Activated T-cell treated with anti-CD3 and anti-CD28 coated beads for 48 hours (primary cell): ENCODE measurements at places on chromosomes 5 and 9.
A peak's percentile ranks its signal among the peaks of the same experiment; 100 is the strongest.

DNA sequence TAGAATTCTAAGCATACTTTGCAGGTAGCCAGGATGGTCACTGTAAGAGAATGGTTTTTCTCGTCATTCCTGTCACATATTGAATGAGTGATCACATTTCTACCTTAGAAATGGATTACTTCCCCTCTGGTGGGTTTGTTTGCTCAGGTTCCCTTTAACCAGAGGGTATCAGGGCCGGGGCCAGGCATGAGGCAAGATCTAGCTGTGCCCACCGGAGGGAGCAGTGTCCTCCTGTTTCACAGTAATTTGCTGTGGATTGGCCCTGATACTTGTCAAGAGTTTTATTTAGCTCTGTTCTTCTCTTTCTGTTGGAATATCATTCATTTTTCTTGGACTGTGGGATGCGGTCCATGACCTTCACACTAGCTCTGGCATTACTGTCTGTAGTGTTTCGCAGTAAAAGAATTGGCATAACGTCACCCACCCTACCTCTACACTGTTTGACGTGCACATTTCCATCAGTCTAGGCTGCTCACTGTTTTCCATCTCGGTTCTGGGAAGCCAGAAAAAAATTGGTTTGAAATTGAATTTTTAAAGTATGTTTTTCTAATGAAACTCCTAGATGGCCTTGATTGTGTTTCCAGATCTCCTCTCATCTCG, 42.4 kb upstream of the ZBED3 start:
- peak; percentile 3 for DNase-seq

DNA sequence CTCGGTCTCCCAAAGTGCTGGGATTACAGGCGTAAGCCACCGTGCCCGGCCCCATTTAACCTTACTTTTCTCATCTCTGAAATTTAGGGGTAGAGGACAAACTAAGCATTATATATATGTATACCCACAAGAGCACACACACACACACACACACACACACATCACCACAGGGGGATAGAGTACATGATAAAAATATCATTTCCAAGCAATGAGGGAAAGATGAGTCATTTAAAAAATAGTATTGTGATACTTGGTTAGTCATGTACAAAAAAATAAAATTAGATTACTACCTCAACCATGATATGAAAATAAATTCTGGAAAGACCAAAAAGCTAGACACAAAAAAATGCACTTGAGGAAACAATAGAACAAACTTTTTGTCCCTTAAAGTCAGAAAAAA, 67.2 kb downstream of the CDH18 start:
- DNase-seq = no peak

DNA sequence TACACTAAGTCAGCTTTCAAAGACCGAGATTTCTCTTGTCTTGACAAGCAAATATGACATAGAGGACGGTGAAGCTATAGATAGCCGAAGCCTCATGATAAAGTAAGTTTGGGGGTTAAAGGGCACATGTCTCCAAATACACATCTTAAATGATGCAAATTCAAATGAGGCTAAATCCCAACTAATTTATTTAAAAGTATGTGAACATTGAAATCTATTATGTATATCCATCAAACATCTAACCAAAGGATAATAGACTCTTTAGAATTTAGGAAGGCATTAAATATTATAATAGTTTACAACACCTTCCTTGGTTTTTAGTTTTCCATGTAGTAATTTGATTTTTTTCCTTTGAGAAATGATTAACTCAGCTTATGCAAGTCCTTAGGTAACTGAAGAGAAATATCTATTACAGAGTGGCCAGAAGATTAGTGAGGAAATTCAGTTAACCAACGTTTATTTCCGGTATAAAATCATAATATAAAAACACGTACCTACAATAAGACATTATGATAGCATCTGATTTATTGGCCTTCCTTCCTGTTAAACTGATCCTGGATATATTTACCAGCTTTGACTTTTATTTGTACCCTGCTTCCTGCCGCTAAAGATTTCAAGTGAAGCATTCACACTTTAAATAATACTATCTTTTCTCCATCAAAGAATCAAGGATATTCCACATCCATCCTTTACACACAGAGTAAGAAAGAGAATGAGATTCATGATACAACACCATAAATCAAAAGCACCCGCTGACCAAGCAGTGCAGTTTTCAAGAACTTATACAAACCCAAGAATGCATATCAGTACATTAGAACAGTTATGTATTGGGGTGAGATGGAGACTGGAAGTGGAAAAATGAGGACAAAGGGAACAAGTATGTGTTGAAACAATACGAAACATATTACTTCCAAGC, 31.9 kb upstream of the F2R start:
- no peak for DNase-seq

- DNase-seq = no peak
These were observed 45.0 kb downstream of the GOLPH3 start for GRCh38 chr5:32129074-32129598.

GRCh38 chr9:130956636-130957450, 17.8 kb upstream of the FIBCD1 start:
- no peak for DNase-seq

- no peak for DNase-seq
These were observed 18.6 kb upstream of the MTMR12 start for GRCh38 chr5:32331217-32331934.

- DNase-seq = no peak
These were observed 16.6 kb downstream of the WWC1 start for GRCh38 chr5:168307925-168308584.

- DNase-seq = no peak
These were observed 77.0 kb upstream of the DPYSL3 start for GRCh38 chr5:147586832-147587231.

DNA sequence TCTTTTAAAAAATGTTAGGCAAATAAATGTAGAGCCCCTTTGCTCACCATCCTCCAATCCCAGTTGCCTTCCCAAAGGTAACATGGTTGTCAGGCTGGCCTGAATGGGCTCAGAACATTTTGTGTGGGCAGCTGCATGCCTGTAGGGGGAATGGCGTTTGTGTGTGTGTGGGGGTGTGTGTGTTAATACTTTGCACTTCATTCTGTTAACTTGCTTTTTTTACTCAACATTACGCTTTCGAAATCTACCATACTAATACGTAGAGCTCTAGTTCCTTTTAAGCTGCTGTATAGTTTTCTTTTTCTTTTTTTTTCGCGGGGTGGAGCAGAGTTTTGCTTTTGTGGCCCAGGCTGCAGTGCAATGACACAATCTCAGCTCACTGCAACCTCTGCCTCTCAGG, 14.0 kb downstream of the MYOZ3 start:
- DNase-seq = no peak

DNA sequence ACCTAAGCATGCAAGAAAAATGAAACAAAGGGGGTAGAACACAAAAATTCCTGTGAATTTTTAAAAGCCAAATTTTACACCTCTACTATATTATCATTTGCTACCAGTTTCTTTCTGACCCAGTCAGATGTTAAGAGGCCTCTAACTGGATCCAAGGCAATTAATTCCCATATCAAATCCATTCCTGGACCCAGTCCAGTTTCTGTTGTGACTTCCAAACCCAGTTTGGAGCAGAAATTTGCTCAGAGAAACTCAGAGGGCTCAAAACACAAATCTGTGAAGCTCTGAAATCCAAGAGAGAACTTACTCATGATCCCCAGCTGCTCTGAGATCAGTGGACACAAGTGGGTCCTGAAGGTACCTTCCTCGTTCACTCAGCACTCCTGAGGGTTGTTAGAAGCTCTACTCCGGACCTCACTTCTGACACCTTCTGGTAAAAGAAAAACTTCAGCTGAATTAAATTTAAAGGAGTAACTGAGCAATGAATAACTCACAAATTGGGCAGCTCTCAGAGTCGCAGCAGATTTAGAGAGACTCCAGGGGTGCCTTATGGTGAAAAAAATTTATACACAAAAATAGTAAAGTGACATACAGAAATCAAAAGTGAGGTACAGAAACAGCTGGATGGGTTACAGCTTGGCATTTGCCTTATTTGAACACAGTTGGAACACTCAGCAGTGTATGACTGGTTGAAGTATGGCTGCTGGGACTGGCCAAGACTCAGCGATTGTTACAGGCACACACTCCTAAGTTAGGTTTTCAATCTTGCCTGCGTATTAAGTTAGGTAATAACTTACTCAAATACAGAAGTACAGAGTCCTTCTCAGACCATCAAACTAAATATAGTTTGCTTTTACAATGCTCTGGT, 32.4 kb downstream of the INSL4 start:
- no peak for DNase-seq

GRCh38 chr5:139878093-139878492, 82.5 kb downstream of the PSD2 start:
- DNase-seq = no peak

- DNase-seq = no peak
These were observed 147.6 kb downstream of the ADAMTS6 start for GRCh38 chr5:65334077-65334476.

GRCh38 chr9:113153599-113153998, 2.8 kb downstream of the SLC31A2 start:
- no peak for DNase-seq

DNA sequence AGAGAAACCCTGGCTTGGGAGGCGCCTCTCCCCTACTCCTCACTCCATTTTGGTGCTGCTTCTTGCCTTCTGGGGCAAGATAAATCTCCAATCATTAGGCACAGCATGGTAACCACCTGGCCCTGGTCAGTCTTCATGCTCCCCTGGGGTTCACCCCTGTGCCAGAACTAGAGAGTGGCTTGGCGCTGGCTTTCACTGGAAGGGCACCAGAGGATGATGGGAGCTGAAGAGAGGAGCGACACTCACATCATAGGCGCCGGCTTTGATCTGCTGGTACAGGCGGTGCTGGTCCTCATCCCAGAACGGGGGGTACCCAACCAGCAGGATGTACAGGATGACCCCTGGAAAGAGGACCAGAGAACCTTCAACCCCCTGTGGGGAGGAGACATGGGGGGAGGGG, 38.1 kb downstream of the CAMK2A start:
- no peak for DNase-seq

- no peak for DNase-seq
These were observed 91.2 kb downstream of the PJA2 start for GRCh38 chr5:109318455-109319108.

- DNase-seq = no peak
These were observed 53.8 kb upstream of the FBN2 start for GRCh38 chr5:128591598-128592455.

DNA sequence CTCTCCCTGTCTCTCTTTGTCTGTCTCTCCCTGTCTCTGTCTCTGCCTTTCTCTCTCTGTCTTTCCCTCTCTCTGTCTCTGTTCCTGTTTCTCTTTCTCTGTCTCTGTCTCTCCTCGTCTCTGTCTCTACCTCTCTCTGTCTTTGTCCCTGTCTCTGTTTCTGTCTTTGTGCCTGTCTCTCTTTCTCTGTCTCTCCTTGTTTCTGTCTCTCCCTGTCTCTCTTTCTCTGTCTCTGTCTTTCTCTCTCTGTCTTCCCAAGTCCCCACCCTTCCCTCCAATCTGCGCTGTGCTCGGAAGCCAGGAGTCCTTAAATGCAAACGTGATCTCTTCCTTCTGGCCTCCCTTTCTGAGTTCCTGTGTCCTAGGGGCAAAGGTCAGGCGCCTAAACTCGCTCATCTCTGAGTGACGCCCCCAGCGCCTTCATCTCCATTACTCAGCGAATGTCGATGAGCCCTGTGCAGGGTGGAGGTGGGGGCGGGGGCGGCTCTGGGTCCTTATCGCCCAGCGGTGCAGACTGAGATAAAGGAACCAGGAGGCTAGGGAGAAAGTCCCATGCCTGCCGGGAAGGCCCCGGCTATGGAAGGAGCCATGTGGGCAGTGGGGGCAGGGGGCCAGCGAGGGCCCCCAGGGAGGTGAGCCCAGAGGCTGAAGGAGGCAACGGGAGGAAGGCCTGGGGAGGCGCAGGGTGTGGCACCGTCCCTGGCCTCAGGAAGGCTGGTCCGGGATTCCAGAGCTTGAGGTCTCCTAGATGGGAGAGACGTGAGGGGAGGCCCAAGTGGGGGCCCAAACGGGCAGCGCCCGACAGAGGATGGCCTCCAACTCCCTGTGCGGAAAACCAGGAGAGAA, 1.5 kb upstream of the SLC6A19 start:
- no peak for DNase-seq

DNA sequence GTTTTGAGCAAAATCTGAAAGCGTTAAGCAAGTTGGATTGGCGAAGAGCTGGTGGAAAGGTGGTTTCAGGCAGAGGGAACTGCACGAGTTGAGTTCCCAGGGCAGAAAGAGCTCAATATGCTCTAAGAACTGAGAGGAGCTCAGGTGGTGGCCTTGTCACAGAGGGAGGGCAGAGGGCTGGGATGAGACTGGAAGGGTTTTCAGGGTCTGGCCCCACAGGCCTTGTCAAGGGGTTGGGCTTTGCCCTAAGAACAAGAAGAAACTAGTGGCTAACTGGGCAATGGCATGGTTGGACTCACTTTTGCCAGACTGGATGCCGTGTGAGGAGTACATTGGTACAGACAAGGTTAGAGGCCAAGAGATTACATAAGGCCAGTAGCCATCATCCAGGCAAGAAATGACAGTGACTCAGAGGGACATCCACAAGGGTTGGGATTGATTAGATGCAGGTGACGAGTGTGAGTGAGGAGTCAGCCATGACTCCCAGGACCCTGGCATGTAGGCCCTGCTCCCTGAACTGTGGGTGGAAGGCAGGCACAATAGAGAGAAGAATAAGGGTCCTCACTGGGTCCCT, 75.1 kb upstream of the SMIM23 start:
- no peak for DNase-seq

- peak; percentile 48 for DNase-seq
These were observed 547 bp downstream of the NIPBL start for GRCh38 chr5:36876965-36877666.

- DNase-seq = no peak
These were observed 1.2 kb upstream of the CKS2 start for GRCh38 chr9:89309608-89310474.

DNA sequence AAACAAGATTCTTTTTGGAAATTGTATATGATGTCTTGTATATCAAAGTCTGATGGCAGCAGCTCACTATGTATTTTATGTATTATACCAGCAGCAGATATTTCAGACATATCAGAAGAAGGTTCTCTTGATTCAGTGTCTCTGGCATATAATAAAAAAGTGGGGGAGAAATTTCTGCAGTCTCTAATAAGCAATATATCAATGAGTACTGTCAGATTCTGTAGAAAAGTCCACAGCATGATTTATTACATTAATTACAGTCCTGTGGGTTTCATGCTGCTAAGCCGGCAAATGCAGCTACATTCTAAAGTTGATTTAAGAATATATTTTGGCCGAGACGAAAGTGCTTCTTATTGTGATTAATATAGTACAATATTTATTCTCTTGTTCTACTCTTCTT, 113.1 kb downstream of the KIAA1958 start:
- DNase-seq = no peak

- no peak for DNase-seq
These were observed 3.5 kb upstream of the MPDZ start for GRCh38 chr9:13282998-13283397.

DNA sequence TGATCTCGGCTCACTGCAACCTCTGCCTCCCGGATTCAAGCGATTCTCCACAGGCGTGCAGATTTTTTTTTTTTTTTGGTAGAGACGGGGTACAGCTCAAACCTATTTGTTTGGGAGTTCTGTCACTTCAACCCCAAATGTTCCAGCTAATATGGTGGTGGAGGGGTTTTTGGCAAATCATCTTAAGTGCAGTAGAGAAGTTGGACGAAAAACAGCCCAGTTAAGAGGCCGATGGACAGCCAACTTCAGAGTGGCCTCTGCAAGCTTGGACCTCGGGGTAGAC, 756 bp upstream of the PRR7 start:
- DNase-seq = no peak
